ENCODE measurements at places on chromosomes 12 and 14. TPM values are rescaled to one million over a fixed set of nuclear protein-coding genes. Genes with fewer than 3 reads are reported as not detected.

Gene DAO
- not detected for polyA plus RNA-seq

Gene HCFC2
- 30.9 TPM for polyA plus RNA-seq

Gene APOLD1
- 9.7 TPM for polyA plus RNA-seq

Gene COCH
- 4.7 TPM for polyA plus RNA-seq

Gene RHNO1
- 33.4 TPM for polyA plus RNA-seq

Gene CDH24
- 3.3 TPM for polyA plus RNA-seq

Gene TMEM179
- not detected for polyA plus RNA-seq

Gene KRT73
- polyA plus RNA-seq, result not detected

Gene FERMT2
- 105 TPM for polyA plus RNA-seq

Gene VPS33A
- polyA plus RNA-seq, result 11.7 TPM

Gene ALX1
- 0.45 TPM for polyA plus RNA-seq

Gene METTL25
- 11.1 TPM for polyA plus RNA-seq

Gene KCNK10
- polyA plus RNA-seq, result 0.04 TPM

Gene UBC
- 856 TPM for polyA plus RNA-seq

Gene HHIPL1
- not detected for polyA plus RNA-seq

Gene RNASE3
- not detected for polyA plus RNA-seq

All from muscle of arm (tissue), 14 donors.